ENCODE measurements at places on chromosomes 13 and 19. TPM values are rescaled to one million over a fixed set of nuclear protein-coding genes. Genes with fewer than 3 reads are reported as not detected.

UBXN6 gene
- 48.4 TPM for total RNA-seq

CYP4F8 gene
- total RNA-seq: not detected

SULT2B1 gene
- not detected for total RNA-seq

NXNL1 gene
- not detected for total RNA-seq

ZNF554 gene
- 0.33 TPM for total RNA-seq

FGF22 gene
- not detected for total RNA-seq

ZNF627 gene
- 6.5 TPM for total RNA-seq

EID2B gene
- 4.6 TPM for total RNA-seq

C19orf67 gene
- total RNA-seq: not detected

ZNF790 gene
- 0.59 TPM for total RNA-seq

SMG9 gene
- 29.0 TPM for total RNA-seq

B3GNT3 gene
- not detected for total RNA-seq

IZUMO4 gene
- 2.8 TPM for total RNA-seq

FARP1 gene
- total RNA-seq: 17.7 TPM

ICAM4 gene
- not detected for total RNA-seq

CCDC169 gene
- total RNA-seq: 2.0 TPM

GRK1 gene
- not detected for total RNA-seq

ADGRE3 gene
- not detected for total RNA-seq

PGLYRP2 gene
- not detected for total RNA-seq

ZNF44 gene
- 0.23 TPM for total RNA-seq

MEDAG gene
- total RNA-seq: not detected

ZNF284 gene
- 5.0 TPM for total RNA-seq

CGB5 gene
- total RNA-seq: 0.16 TPM

ZIC5 gene
- 1.2 TPM for total RNA-seq

ZNF471 gene
- total RNA-seq: not detected

MYO16 gene
- not detected for total RNA-seq

ALOX5AP gene
- not detected for total RNA-seq

ZNF177 gene
- not detected for total RNA-seq

BCL2L12 gene
- total RNA-seq: 21.2 TPM

ZNF816 gene
- not detected for total RNA-seq

OR10H1 gene
- total RNA-seq: not detected

GNA15 gene
- 0.05 TPM for total RNA-seq

TPTE2 gene
- total RNA-seq: not detected

PDE4A gene
- 9.2 TPM for total RNA-seq

ACER1 gene
- total RNA-seq: not detected

WDR62 gene
- total RNA-seq: 20.2 TPM

FGF14 gene
- total RNA-seq: not detected

C2CD4C gene
- 0.69 TPM for total RNA-seq

CHMP2A gene
- 107 TPM for total RNA-seq

FXYD3 gene
- not detected for total RNA-seq

FCGBP gene
- total RNA-seq: 0.26 TPM

CA11 gene
- total RNA-seq: 1.4 TPM
